ENCODE measurements at places on chromosomes 3 and 15.

DNA sequence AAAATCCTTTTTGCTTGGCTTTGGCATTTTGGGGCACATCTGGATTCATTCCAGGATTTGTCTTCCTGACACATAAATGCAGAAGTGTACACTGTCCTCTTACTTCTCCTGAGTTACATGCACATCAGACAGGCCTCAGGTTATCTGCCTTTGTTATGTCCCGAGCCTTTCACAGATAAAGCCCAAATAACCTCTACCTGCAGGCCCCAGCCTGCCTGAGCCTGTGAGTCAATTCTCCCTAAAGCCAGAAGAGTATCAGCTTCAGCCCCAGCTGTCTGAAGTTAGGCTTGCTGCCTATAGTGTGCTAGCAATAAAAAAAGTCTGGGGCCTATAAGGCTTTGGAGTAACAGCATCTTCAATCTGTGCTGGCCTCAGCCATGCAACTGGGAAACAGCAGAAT lies 17.7 kb upstream of the GSK3B start:
- DNase-seq: no peak

DNA sequence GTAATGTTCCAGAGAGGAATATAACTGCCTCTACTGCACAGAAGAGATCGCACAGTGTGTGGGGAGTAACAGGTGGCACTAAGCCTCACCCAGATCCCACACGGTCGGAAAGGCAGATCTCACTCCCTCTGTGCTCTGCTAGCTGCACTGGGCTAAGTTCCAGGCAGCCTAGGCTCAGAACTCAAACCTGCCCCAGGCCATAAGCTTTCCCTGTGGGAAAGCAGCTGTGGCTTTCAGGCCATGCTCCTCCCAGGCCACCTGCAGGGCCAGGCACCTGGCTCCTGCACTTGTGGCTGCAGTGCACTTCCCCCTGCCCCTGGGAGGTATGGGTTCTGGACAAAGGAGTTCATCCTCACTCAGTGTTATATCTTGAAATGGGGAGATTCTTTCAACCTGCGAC lies 27.5 kb downstream of the PCCB start:
- no peak for DNase-seq

GRCh38 chr15:69478259-69478781 lies 25.7 kb downstream of the RPLP1 start:
- no peak for DNase-seq

DNA sequence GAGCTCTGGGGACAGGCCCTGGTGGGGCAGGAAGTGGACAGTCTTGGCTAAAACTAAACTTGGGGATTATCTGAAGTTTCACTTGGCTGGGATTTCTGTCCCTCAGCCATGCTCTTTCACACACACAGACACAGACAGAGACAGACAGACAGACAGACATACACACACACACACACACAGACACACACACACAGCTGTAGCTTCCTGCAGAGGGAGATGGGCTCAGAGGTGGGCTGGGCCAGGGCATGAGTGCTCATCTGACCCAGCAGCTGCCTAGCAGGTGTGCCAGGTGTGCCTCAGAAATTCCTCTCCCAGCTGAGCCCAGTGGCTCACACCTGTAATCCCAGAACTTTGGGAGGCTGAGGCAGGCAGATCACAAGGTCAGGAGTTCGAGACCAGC lies 3.3 kb downstream of the RHOV start:
- DNase-seq: no peak

DNA sequence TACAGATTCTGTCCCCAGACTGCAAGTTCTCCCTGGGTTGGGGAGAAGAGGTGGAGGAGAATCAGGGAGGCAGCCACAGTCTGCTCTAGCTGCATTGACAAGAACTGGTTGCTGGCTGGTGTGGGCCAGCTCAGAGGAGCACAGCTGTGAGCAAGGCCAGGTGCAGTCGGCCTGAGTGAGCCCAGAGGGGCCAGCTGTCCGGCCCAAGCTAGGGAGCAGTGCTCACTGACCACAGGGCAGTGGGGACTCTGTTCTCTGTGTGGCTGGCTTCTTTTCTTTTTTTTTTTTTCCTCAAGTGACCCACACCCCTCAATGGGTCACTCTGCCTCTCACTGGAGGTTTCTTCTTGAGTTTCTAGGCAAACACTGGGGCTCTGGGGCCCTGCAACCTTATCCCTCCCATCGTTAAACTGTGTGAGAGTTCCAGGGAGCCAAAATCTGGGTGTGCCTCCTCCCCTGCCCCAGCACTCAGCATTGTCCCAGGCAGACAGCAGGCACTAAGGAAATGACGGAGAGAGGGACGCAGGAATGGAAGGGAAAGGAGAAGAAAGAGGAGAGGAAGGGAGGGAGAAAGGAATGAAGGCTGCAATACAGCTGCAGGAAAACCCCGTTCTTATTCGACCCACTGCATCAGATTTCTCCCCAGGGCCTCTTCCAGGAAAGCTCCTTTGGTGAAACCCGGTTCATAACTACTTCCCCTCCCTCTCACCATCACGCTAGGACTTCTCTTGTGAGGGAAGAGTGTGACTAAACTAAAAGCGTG lies 37.7 kb upstream of the HES1 start:
- no peak for DNase-seq

DNA sequence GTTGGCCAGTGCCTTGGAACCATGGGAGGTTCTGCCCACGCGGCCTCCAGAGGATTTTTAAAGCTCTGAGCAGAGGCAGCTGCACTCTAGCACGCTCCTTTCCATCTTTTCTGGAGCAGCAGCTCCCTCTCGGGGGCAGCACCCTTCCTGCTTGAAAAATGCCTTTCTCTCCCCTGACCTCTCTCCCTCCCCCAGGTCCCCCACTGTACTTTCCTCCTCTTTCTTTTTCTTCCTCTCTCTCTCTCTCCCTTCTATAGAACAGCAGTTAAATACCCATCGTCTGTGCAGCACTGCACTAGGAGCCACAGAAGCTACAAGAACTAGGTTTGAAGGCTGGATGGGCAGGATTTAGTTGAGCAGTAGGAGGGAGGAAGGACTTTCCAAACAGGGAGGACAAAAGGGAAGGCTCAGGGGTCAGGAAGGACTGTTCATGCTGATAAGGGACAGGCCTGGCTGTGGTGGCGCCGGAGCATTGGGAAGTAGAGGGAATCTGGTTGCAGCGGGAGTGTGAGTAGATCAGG lies 4.4 kb downstream of the ALPK3 start:
- DNase-seq: no peak

GRCh38 chr3:133837487-133838295 lies 32.1 kb downstream of the SRPRB start:
- no peak for DNase-seq

GRCh38 chr15:74227968-74228722 lies 8.0 kb upstream of the CCDC33 start:
- DNase-seq: no peak
